ENCODE measurements at places on chromosomes 2 and 18. TPM values are rescaled to one million over a fixed set of nuclear protein-coding genes. Genes with fewer than 3 reads are reported as not detected.

Gene MEIS1
- total RNA-seq = 3.4 TPM

Gene LIMS1
- total RNA-seq = 56.9 TPM

DNA sequence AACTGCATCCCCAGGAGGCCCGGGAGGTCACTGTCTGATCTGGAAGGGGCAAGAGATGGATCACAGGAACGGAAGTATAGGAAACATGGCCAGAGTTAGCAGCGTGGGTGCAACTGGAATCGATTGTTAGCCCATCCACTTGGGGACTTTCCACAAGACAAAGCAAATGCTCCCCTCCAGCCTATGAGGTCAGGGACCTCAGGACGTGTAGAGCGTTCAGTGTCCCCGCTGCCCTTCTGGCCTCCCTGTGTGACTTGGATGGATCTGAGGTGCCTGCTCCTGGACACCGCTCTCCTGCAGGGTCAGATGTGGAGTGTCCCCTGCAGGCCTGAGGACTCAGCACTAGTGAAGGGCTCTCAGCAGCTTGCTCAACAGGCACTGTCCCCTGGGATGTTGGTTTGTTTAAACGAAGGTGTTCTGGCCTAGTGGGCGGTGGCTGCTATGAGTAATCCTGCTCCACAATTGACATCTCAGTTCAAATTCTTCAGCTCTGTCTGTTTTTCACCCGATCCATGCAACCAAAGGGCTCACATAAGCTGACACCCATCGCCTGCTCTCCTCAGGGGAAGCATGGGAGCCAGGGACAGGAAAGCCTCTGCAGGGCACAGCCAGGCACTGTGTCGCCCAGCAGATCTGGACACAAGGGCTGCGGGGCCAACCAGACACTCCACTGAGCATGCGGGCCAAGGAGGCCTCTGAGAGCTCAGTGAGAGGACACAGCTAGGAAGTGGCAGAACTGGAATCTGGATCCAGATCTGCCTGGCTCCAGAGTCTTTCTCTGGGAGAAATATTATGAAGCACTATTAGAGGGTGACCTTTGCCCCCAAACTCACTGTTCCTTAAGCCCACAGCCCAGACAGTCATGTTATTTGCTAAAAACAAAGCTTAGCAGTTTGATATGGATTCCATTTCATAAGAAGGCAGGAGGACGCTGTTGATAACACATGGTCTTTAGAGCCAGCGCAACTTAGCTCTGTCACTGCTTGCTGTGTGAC, 78.5 kb downstream of the RHOB start:
- DNase-seq = no peak
- H3K27ac ChIP-seq = no peak overlapping the region
- H3K4me3 ChIP-seq = no peak overlapping the region
- H3K4me1 ChIP-seq = no peaks in the 10 kb centered on the region
- peaks cover 4% of the 10 kb centered on the region for H3K27me3 ChIP-seq

DNA sequence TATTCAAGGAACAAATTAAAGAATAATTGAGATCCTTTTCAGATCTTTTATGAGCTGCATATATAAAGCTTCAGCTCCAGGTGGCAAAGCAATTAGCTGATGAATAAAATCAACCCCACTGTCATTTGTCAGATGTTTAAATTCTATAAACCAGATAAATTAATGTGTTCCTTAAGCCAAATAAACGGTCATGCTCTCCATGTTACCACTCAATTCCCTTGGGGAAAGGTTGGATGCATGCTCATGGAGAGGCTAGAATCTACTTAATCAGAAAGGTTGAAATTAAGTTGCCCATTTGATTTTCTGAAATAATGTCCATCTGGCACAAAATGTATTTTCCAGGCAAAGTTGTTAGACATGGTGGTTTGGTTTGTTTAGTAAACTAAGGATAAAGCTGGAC, 282.5 kb upstream of the SPRED2 start:
- no peaks in the 10 kb centered on the region for H3K27me3 ChIP-seq
- H3K36me3 ChIP-seq = no peaks in the 10 kb centered on the region
- DNase-seq = no peak
- H3K4me3 ChIP-seq = no peak overlapping the region
- no peak overlapping the region for H3K27ac ChIP-seq

- DNase-seq = no peak
- H3K36me3 ChIP-seq = no peaks in the 10 kb centered on the region
- H3K27me3 ChIP-seq = no peaks in the 10 kb centered on the region
Observed at GRCh38 chr2:188238386-188238785, 53.3 kb upstream of the GULP1 start.

GRCh38 chr2:33265584-33266338, 210.7 kb upstream of the RASGRP3 start:
- DNase-seq = no peak
- no peaks in the 10 kb centered on the region for H3K36me3 ChIP-seq
- peaks cover 5% of the 10 kb centered on the region for H3K27me3 ChIP-seq
- H3K4me3 ChIP-seq = no peak overlapping the region

Measured in T-cell (primary cell).